ENCODE measurements at places on chromosomes 7 and 10. TPM values are rescaled to one million over a fixed set of nuclear protein-coding genes. Genes with fewer than 3 reads are reported as not detected.

CRPPA gene
- 1.1 TPM for total RNA-seq

ASAH2 gene
- 7.4 TPM for total RNA-seq

ZNF25 gene
- total RNA-seq: 7.2 TPM

ACSL5 gene
- 0.68 TPM for total RNA-seq

CSTF2T gene
- total RNA-seq: 18.0 TPM

DNA sequence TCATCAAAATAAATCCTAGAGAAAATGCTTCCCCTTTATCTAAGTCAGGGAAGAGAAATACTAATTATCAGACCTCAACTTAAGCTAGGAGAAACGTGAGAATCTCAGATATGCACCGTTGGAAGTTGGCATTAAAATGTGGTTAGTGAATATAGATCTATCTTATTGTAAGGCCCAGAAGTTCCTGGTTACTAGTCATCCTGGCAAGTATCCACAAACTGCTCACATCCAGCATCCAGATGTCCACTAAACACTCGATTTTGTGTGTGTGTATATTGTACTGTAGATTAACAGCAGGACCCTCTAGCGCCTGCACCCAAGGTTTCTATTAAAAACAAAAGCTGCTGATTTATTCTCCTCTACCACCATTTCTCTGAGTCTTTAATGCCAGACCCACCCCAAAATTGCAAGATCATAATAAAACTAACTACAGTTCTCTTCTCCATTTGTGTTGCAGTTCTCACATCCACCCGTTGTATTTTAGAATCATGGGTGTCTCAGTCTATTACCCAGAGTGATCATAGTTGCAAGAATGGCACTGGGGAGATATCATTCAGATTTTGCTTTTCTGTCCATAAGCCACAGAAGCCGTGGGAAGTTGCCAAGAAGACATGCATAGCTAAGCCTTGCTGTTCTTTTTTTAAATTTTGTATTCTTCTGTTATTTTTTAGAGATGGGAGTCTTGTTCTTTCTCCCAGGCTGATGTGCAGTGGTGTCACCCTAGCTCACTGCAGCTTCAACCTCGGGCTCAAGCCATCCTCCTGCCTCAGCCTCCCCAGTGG is 165.4 kb downstream of the KIAA1217 start:
- no peaks in the 10 kb centered on the region for H3K27me3 ChIP-seq
- peak overlapping the region; percentile 35 for H3K27ac ChIP-seq
- no peak for DNase-seq
- H3K4me3 ChIP-seq: no peak overlapping the region

AGR3 gene
- not detected for total RNA-seq

TWIST1 gene
- total RNA-seq: 16.1 TPM

DNA sequence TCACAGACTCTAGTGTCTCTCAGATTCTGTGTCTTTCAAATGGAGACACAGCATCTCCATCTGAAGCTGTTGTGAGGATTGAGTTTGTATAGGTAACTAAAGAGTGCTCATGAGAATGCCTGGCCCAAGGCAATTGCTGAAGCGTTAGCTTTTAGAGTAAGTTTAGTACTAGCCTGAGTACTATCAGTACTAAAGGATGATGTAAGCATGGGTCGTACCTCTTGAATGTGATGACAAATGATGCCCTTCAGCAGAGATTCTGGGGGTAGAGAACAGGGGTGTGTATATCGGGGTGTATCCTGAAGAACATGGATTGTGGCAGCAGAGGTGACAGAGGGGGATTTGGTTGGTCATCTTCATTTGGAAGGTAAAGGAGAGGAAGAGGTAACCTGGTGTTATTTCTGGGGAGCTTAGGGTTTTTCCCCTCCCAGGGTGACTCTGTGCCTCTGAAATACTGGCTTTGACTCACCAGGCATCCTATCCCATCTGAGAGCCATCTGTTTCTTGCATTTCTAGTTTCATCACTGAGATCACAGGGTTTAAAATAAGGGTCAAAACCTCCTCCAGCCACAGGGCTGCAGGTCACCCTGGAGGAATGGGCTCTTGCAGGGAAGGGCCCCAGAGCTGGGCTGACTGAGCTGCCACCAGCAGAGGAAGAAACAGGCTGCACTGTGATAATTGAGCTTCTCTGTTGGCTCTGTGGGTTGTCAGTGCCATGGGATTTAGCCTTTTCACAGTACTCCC is 756.0 kb downstream of the KCNMA1 start:
- no peak overlapping the region for H3K4me3 ChIP-seq
- no peak overlapping the region for H3K27ac ChIP-seq
- H3K27me3 ChIP-seq: no peaks in the 10 kb centered on the region

DNA sequence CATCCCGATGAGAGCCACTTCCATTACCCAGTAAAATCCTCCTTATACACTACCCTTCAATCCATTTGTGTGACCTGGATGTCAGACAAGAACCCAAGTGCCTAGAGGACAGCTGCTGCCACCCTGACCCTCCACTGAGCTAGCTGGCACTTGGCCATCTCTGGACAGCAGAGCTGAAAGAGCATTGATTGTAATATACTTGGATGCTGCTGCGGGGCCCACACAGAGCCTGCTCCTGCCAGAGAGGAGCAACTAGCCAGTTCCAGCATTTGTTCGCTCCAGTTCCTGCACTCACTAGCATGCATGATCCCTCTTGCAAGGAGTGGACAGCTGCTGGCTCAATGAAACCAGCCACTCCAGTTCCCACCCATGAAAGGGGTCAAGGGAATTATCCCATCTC is 8.4 kb upstream of the TMEM254 start:
- H3K36me3 ChIP-seq: no peaks in the 10 kb centered on the region
- DNase-seq: no peak
- no peak overlapping the region for H3K27ac ChIP-seq
- H3K27me3 ChIP-seq: no peaks in the 10 kb centered on the region
- H3K4me1 ChIP-seq: no peaks in the 10 kb centered on the region

MMS19 gene
- 67.0 TPM for total RNA-seq

BHLHA15 gene
- 6.0 TPM for total RNA-seq

ETV1 gene
- 5.9 TPM for total RNA-seq

- H3K27ac ChIP-seq: no peak overlapping the region
- H3K36me3 ChIP-seq: no peaks in the 10 kb centered on the region
- no peaks in the 10 kb centered on the region for H3K27me3 ChIP-seq
- H3K4me3 ChIP-seq: no peak overlapping the region
- DNase-seq: no peak
These were observed 203.1 kb upstream of the PTN start for GRCh38 chr7:137546671-137547070.

GRCh38 chr10:79482741-79483140 is 29.6 kb upstream of the EIF5AL1 start:
- H3K36me3 ChIP-seq: no peaks in the 10 kb centered on the region
- no peak overlapping the region for H3K4me3 ChIP-seq
- H3K27me3 ChIP-seq: no peaks in the 10 kb centered on the region
